ENCODE measurements at places on chromosomes 12 and 14.

DNA sequence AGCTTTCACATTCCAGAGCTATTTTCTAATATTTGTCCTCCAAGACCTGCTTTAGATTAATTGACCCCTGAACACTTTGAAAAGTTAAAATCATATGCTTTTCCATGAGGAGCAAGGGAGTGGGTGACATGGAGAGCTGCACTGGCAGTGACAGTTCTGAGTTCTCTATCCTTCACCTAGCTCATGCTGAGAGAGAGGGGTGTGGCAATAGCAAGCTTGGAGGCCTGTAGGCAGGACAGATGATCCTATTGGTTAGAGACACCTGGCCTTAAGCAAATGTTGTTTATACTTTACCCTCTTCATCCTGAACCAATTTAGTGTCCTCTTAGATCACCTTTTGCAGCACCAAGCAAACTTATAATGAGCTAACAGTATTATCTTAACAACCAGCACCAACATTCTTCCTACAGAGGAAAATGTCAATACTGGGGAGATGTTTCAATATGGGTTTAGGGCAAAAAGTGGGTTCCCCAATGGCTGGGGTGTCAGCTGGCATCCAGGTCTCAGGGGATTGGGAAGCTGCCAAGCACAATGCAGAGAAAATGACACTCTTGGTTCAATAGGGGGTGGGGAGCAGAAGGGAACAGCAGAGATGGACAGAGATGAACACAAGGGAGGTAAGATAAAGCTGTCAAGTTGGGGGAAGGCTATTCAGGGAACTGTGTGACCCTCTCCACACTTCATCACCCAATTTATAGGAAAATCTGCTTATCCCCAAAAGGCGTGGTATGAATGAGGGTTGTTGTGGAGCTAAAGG is 37.0 kb upstream of the PPM1H start:
- DNase-seq, result no peak

GRCh38 chr12:87818441-87818840 is 210.8 kb downstream of the C12orf50 start:
- no peak for DNase-seq

GRCh38 chr12:10571141-10571540 is 42.3 kb downstream of the MAGOHB start:
- DNase-seq, result no peak

DNA sequence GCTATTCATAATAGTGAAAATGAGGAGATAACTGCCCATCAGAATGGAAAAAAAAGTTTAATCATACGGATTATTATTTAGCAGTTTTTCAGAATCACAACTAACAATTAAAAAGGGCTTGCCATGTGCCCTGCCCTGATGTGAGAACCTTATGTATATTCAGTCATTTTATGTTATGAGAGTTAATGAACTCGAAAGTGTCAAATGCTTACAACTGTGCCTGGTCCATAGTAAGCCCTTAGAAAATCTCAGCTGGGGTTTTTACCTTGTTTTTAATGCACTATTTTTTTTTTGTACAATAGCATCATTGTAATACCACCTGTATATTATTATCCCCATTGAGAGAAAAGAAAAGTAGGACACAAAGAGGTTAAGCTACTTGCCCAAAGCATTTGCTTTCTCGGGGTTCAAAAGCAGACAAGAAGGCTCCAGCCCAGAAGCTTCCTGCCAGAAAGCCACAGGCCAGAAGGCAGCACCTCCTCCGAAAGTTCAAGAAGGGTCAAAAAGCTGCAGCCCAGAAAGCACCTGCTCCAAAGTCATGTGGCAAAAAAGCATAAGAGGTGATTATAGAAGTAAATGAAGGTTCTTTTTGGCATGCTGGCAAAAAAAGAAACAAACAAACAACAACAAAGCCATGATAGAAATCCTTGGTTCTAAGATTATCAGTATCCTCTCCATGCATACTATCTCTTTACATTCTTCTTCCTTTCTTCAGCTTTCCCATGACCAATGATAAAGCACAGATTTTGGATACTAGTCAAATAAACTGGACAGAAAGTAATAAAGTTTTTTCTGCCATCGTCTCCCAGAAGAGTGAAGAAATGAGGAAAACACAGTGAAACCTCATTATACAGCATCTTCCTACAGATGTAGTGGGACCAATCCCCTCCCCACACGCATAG is 59.1 kb upstream of the NAP1L1 start:
- DNase-seq, result no peak

- DNase-seq, result no peak
Observed at GRCh38 chr12:131738196-131738595, 27.3 kb downstream of the SFSWAP start.

GRCh38 chr12:132610051-132610759 is at the start of gene LRCOL1:
Gene LRCOL1, minus strand, starts transcription at chr12:132610582. Its CDS starts 4,331 bp downstream, at chr12:132606251.
- DNase-seq, result no peak

GRCh38 chr12:124083708-124084107 is 110.7 kb downstream of the ZNF664 start:
- DNase-seq, result no peak

Measured in stimulated activated CD8-positive, alpha-beta memory T cell treated with anti-CD3 and anti-CD28 coated beads, Interleukin-7, amount 100 ng/mL, for 48 hours (primary cell).